Umbilical cord (tissue), 2 donors: ENCODE measurements at places on chromosomes 4 and X. TPM values are rescaled to one million over a fixed set of nuclear protein-coding genes. Genes with fewer than 3 reads are reported as not detected.

GRCh38 chrX:48715072-48715471, 18.5 kb downstream of the SUV39H1 start:
- peak; percentile 50 for DNase-seq

- peak; percentile 38 for DNase-seq
These were observed 574.8 kb upstream of the DIPK2B start for GRCh38 chrX:45775468-45775867.

Gene UGT2B15
- total RNA-seq: 4.6 TPM

- no peak for DNase-seq
These were observed 8.1 kb upstream of the STS start for GRCh38 chrX:7139202-7140081.

DNA sequence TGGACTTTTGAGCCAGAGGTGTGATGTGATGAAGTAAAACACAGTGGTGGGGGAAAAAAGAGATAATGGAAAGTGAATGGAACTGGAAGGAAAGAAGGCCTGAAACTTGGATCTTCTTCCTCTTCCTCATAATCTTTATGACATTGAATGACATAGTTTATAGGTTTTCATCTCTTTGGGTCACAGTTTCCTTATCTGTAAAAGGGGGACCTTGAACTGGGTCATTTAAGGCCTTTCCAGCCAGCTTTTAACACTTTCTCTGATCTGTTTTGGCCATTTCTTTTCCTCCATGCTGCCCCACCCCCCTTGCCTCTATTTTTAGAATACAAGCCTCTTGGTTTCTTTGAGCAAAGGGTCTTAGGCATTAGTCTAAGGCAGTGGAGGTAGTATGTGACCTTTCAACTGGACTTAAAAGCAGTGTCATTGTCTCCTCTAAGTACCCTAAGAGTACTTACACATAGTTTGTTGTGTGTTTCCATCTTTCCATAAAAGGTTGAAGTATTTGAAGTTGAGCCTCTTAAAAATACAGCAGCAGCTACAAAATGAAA, 7.8 kb downstream of the CPEB2 start:
- no peak for DNase-seq

- no peak for DNase-seq
These were observed 35.2 kb upstream of the COX18 start for GRCh38 chr4:73104695-73105094.

DNA sequence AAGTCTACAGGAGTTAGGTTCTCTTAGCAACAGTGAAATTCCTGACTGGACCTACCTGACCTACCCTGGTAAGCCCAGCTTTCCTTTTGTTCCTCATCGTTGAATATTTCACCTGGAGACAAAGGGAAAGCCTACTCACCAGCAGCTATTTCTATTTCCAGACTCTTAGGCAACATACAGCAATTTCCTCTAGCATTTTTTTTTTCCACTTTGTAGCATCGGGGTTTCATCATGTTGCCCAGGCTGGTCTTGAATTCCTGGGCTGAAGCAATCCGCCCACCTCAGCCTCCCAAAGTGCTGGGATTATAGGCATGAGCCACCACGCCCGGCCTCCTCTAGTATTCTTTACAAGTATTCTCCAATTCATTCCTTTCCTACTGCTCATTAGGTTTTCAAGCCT, 6.8 kb upstream of the S100G start:
- DNase-seq: no peak
